GM19239 (cell line): ENCODE measurements at places on chromosomes 16 and 17.

DNA sequence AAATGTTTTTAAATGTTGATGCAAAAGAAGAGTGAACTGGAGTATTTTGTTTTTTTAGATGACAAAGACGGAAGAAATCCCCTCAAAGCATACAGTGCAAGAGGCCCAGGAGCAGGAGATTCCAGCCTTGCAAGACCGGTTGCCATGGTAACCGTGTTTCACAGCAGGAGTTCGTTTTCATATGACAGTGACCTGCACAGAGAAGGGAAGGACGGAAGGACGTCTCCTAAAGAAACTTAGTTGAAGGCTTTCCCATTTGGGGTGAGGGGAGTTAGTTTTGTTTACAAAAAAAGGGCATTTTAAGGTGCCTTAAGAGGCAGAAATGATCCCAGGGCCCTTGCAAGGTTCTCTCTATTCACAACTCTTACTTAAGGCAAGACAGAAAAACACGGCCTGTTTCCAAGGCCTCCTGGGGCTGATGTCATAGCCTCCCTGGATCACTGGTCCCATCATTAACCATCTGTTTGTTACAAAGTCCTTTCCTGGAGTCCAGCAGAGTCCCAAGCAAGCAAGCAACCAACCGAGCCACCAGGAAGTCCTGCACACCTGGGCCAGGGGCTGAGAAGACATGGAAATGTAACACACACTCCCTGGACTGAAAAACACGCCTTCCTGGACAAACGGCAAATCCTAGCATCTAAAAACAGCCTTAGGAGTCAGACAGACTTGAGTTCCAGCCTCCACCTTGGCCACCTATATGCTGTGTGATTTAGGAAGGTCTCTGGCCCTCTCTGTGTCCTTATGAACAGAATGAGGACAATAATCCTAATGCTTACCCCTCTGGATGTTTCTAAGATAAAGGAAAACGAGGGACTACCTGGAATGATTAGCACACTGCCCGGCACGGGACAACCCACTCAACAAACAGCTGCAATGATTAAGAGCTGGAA lies 30.3 kb upstream of the RPH3AL start:
- DNase-seq = no peak

DNA sequence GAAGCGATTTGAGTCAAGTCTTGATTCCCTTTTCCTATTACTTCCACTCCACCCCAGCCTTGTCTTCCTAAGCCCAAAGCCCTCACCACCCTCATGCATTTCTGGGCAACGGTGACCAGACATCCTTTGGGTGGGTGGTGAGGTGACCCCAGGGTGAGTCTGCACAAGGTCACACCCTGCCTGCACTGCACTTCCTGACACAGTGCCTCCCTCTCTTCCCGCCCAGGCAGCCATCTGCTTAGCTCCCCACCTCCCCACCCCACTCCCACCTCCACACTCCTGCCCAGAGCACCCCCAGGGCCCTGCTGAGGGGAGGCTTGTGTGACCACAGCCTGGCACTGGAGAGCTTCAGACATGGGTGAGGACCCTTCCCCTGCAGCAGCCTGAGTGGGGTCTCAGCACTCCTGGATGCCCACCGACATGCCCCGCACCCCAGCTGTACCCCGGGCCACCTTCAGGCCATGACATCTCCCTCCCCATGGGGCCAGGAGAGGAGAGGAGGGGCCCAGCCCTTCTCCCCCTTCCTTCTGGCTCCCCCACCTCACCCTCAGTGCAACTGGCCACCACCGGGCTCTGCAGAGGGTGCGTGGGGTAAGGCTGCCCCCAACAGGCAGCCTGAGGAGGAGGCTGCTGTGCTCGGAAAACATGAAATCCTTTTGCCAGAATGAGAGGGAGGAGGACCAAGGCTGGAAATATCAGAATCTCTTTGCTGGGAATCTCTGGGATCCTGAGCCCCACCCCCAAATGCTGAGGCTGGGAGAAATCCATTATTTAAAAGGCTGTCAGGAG lies 68.6 kb downstream of the CCT6B start:
- no peak for DNase-seq

- no peak for DNase-seq
Measured at GRCh38 chr17:31527606-31528005, 136.1 kb downstream of the RAB11FIP4 start.

GRCh38 chr17:78682363-78682762 lies 99.7 kb downstream of the CYTH1 start:
- DNase-seq = no peak

- DNase-seq = no peak
Measured at GRCh38 chr16:9370061-9370491, 278.6 kb downstream of the HAPSTR1 start.

DNA sequence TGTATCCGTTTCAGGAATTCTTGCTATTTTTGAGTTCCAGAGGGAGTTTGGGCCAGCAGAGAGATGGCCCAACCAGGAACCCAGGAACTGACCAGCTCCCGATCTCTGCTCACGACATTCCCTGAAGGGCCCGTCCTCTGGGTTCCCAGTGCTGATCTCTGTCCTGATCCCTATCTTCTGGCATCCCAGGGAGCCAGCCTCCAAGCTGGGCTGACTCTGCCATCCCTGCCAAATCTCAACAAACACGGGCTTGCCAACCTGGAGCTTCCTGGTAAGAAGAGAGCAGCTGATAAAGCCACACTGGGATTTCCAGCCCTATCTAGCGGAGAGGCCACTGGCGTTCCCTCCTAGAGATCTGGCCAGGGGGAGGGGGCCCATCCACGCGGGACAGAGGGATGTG lies 16.2 kb downstream of the GPRC5B start:
- DNase-seq = no peak

DNA sequence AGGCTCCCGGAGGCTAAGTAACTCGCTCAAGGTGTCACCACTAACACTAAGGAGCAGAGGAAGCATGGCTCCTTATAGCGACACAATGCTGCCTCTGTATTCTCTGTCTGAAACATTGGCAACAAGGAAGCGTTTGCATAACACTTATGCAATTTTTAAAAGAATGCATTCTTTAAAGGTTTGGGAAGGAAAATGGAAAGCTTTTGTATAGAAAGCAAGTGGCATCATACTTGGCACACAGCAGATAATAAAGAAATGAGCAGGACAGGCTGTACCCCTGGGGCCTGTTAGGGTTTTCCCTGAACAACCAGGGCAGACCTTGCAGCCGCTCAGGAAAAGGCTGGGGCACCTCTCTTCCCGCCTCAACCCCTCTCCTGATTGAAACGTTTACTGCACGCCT lies 36.9 kb downstream of the PPL start:
- no peak for DNase-seq

DNA sequence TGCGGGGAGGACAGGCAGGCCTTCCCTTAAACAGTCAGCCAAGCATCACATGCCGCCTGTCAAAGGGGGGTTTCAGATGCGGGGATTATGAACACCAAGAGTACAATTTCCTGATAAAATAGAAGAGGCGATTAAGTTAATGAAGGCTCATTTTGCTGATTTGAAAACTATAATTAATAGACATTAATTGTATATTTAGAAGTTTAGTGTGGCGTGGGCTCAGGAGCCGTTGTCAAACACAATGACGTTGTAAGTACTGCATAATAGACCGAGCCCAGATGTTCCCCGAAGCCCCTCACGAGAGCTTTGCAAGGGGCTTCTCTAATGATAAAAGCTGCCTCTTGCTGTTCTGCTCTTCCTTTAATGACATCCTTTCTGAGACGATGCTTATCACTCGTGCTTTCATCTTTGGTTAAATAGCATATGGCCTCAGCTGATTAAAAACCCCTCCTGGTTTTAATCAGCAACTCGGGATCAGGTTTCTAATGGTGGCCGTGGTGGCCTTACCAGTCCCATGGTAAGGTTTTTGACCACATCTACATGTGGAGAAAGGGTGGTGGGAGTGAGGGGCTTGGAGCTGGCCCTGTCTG lies 28.2 kb downstream of the SNX20 start:
- DNase-seq = no peak

DNA sequence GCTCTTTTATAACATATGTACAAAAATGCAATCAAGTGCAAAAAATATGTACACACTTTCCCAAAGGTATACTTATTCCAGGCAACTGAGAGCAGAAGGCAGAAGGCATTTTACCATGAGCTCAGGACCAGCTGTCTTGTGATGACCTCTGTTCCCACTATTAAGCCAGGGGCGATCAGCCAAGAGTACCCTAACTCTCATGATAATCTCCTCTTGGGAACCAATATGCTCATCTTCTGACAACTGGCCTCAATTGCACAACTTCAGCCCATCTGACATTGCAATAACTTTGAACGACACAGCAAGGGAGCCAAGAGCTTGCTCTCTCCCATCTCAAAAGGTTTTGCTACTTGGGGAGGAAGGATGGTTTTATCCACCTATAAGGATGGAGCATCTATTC lies 471.9 kb downstream of the HS3ST3B1 start:
- DNase-seq = no peak

DNA sequence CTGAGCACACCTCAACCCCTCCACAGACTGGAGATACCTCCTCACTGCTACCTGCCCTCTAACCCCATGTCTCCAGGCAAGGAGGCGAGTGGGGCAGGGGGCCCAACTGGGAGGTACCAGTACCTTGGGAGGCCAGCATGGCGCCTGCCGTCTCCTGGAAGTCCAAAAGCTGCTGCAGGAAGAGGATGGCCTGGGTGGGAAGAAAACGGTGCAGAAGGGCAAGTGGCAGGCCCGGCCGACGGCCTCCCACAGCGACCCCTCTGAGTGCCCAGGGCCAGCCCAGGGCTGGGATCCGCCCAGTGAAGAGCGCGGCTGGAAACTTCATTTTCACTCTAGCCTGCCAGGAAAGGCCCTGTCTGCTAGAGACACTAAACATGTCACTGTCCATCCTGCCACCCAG lies 8.5 kb downstream of the ZACN start:
- DNase-seq = no peak

- DNase-seq = no peak
Measured at GRCh38 chr16:55398762-55399161, 74.8 kb downstream of the IRX6 start.

DNA sequence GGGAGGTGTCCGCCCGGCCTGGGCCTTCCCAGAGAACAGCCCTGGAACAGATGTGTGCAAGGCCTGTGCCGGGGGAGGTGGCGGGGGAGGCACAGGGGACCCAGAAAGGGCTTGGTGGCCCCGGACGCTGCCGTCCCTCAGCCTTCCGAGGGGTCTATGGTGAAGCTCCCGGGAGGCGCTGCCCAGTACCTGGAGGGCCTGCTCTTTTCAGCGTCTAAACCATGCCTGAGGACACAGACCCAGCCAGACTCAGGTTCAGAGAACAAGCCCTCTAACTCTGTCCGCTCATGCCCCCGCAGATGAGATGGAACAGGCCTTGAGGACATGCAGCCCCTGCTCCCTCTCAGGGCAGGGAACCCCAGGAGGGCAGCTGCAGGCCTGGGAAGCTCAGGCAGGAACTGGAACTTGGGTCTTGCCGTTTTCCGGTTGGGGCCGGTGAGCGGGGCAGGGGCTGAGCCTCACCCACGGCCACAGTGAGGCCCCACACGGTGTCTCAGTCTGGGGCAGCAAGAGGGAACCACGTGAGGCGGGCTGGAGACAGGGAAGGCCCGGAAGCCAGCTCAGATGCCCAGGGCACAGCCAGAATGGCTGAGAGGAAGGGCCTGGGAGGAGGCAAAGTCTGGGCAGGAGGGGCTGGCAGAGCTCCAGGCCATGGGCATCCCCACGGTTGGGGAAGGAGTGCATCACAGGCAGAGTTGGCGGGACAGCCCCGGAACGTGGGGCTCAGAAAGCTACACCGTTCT lies 12.5 kb downstream of the SLC16A3 start:
- no peak for DNase-seq

GRCh38 chr17:72726936-72727335 lies 365.6 kb downstream of the SLC39A11 start:
- peak; percentile 67 for DNase-seq

- DNase-seq = no peak
Measured at GRCh38 chr17:74677558-74678466, 34.9 kb downstream of the CD300LF start.

GRCh38 chr16:88619859-88620815 lies 18.2 kb upstream of the IL17C start:
- DNase-seq = no peak

- DNase-seq = peak; percentile 83
Measured at GRCh38 chr16:15650019-15650697, at the start of gene NDE1. NDE1 (plus strand) TSS chr16:15650245; CDS start chr16:15664779, 14,534 bp downstream.

DNA sequence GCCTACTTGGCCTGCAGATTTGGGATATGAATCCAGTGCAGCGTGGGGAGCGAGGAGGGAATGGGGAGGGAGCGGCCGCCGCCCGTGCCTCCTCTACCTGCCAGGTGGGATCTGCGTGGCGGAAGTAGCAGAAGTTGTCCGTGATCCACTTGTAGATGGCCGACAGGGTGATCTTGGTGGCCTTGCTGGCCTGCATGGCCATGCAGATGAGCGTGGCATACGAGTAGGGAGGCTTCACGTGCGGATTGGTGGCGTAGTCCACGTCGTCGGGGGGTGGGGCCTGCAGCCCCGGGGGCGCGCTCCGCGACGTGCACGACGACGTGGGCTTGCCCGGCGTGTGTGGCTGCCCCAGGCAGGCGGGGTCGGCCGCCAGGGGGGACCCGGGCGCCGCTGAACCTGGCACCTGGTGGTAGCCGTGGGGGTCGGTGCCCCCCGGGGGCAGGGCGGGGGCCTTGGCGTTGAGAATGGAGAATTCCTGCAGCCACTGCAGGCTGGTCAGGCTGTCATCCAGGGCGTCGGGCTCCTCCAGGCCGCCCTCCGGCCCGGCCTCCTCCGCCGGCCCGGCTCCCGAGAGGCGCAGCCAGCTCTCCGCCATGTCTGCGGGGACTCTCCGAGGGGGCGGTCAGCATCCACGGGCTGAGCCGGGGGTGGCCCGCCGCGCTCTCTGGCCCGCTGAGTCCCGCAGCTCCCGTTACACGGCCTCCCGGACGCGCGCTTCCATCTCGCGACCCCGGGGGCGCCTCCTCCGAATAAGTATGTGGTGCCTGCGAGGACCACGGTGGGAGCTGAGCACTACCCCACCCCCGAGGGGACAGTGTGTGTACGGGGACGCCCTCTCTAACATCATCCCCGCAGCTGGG lies 1.0 kb downstream of the FOXJ1 start:
- peak; percentile 85 for DNase-seq

GRCh38 chr16:67029254-67030096 lies 526 bp downstream of the CBFB start:
- peak; percentile 50 for DNase-seq

DNA sequence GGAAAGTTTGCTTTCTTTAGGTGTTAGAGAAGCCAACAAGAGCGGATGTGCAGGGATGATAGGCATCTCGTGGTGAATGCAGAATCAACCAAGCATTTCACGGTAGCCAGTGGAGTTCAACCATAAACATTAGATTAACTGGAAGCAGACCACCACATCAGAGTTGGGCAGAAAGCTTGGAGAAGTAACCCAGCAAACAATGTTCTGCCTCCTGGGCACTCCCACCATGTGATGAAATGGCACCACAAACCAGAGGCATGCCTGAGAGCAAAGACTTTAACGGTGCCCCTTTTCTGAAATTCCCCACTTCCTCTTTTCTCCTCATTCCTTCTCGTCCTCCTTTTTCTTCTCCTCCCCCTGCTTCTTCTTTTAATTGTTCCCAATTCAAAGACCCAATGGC lies 193.5 kb upstream of the ANKFN1 start:
- DNase-seq = no peak
